AG09309 (cell line): ENCODE measurements at places on chromosomes 1 and 21.

- no peak for DNase-seq
Observed at GRCh38 chr21:25636727-25637126, 2.3 kb upstream of the JAM2 start.

GRCh38 chr1:55815745-55816455, 600.7 kb upstream of the USP24 start:
- DNase-seq, result no peak

DNA sequence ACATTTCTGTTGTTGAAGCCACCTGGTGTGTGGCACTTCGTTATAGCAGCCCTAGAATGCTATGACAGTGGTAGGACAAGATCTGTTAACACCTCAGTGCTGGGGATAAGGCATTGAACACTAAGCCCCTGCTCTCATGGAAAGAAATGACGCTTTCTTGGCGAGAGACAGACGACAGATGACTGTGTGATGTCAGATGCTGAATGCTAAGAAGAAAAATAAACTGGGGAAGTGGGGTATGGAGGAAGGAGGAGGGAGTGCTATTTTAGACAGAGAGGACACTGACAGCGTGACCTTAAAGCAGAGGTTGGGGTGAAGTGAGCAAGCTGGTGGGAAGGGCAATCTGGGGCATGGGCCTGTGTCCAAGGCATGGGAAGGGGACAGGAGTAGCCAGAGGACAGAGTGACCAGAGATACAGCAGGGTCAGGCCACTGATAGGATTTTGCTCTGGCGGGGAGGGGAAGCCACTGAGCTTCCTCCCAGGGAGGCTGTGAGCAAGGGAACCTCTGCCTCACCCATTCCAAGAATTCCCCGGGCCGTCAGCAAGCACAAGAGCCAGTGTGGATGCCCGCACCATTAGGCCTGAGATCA, 15.2 kb downstream of the DOP1B start:
- no peak for DNase-seq

- DNase-seq, result no peak
Observed at GRCh38 chr21:25338415-25338814, 268.9 kb downstream of the MRPL39 start.

DNA sequence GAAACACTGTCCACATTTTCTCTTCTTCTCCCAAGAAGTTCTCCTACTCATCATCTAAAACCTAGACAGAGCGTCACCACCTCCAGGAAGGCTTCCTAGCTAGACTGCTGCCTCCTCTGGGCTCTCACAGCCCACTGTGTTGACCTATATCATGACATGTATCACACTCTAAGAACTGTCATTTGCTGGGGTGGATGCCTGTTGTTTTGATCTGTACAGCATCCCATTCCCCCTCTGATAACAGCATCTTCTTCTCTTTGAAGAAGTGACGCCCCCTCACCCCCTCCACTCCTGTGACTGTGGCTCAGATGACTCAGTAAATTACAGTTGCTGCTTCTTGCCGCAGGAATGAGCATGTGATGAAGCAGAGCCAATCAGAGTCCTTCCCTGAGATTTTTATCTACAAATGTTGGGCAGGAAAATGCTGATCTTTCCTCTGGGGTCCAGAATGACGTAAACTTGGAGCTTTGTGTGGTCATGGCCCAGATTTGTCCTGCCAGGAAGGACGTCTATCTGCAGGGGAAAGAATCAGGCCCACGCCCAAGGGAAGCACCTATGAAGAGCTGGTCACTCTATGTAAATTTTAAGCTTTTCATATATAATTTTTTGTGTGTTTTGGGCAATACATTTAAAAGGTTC, 28.0 kb upstream of the FOXO6 start:
- DNase-seq, result no peak

- no peak for DNase-seq
Observed at GRCh38 chr21:41043014-41043413, 124.9 kb upstream of the BACE2 start.
